ENCODE measurements at places on chromosomes 11 and 22.
A peak's percentile ranks its signal among the peaks of the same experiment; 100 is the strongest.

DNA sequence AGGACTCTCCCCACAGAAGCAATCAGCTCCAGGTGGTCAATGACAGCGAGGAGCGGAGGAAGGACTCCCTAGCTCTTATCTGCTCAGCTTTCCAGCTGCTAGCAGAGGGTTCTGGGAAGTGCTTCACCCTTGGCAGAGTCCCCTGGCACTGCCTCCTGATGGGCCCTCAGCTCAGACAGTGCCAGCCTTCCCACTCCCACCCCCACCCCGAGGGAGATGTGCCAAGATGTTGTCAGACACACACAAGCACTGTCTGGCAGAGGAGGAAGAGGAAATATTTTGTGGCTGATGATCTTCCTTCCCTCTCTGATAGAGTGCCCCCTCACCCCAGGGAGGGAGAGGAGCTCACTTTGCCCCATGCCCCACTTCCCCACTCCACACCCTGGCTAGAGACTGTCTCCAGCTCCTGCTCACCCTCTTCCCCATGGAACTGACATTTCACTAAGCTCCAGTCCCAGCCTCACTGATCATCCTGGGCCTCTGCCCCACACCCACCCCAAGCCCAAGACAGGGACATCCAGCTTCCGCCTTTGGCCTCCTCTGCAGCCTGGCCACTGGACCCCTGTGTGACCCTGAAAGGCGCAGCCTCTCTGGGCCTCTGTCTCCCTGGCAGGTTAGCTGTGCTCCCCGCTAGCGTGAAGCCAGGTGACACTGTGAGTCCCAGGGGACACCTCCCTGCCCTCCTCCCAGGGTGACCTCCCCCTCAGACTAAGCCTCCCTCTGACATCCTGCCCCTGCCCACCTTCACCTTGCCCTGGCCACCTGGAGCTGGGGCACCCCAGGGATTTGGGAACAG, 44.5 kb downstream of the SLCO2B1 start:
- no peak for DNase-seq

DNA sequence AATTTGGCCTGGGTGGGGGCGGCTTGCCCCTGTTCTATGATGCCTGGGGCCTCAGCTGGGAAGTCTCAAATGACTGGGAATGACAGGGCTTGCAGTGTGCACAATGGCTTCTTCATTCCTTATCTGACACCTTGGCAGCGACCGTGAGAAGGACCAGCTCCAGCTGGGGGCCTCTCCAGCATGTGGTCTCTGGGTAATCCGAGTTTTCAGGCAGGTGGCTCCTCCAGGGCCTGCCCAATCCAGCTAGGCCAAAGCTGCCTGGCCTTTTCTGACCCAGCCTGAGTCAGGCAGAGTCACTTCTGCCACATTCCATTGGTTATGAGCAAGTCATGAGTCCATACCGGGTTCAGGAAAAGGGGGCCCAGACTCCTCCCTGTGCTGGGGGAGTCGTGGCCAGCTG, 646.0 kb downstream of the OPCML start:
- DNase-seq = no peak

- DNase-seq = no peak
Measured at GRCh38 chr11:126039485-126040271, 23.0 kb downstream of the CDON start.

GRCh38 chr11:9831122-9831521, 167.2 kb downstream of the SWAP70 start:
- no peak for DNase-seq

DNA sequence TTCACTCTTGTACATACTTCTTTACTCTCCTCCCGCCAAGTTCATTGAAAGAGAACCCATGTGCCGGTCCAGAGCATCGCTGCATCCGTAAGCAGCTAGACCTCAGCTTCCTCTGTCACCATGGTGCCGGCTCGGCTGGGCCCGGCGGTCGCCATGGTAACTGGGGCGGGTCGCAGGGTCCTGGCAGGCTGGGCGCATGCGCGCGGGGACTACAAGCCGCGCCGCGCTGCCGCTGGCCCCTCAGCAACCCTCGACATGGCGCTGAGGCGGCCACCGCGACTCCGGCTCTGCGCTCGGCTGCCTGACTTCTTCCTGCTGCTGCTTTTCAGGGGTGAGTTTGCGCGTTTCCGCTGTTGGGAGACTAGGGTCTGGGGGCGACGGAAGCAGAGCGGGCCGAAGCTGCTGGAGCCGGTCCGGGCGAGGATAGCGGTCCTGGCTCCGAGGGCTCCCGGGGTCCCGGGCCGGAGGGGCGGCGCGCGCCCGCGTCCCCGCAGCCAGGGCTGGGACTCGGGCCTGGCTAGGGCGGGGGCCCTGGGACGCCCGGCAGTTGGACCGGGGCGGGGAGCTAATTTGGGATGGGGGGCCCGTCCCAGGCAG, at the start of gene JAM3:
JAM3 (plus strand) TSS at position 244 of the 597 bp plus-strand sequence; CDS start at position 256, 12 bp downstream.
- peak; percentile 61 for DNase-seq

GRCh38 chr22:49880281-49880680, 26.6 kb downstream of the ZBED4 start:
- DNase-seq = no peak

GRCh38 chr11:14185461-14185860, 173.5 kb downstream of the RRAS2 start:
- no peak for DNase-seq

GRCh38 chr11:47616726-47617416, 22.7 kb upstream of the C1QTNF4 start:
- DNase-seq = peak; percentile 42

GRCh38 chr11:118212781-118213191, 12.0 kb downstream of the JAML start:
- no peak for DNase-seq

DNA sequence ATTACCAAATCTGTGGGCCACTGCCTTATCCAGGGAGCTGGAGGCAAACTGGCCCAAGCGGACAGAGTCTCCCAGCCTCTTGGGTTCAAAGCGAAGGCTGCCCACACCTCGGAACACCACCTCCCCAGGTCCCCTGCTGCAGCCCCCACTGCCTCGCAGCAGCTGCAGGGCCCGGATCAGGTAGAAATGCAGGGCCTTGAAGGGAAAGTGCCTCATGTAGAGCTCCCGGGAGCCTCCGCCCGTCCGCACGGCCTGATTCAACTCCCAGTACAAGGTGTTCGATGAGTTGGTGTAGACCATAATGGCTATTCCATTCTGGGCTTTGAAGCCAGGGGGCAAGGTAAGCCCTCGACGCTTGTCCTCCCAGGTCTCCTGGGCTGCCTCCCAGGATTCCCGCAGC, 2.0 kb downstream of the ART5 start:
- no peak for DNase-seq

- no peak for DNase-seq
Measured at GRCh38 chr11:43984519-43985385, 42.3 kb downstream of the C11orf96 start.

GRCh38 chr11:10004526-10005113, 289.4 kb downstream of the SBF2 start:
- no peak for DNase-seq

GRCh38 chr11:63768237-63769041, at the start of gene ZFTA:
TSS of gene ZFTA (minus strand) at chr11:63768775. CDS start at chr11:63768622, 153 bp downstream.
- no peak for DNase-seq

GRCh38 chr11:93082900-93083299, 113.4 kb downstream of the MTNR1B start:
- no peak for DNase-seq

DNA sequence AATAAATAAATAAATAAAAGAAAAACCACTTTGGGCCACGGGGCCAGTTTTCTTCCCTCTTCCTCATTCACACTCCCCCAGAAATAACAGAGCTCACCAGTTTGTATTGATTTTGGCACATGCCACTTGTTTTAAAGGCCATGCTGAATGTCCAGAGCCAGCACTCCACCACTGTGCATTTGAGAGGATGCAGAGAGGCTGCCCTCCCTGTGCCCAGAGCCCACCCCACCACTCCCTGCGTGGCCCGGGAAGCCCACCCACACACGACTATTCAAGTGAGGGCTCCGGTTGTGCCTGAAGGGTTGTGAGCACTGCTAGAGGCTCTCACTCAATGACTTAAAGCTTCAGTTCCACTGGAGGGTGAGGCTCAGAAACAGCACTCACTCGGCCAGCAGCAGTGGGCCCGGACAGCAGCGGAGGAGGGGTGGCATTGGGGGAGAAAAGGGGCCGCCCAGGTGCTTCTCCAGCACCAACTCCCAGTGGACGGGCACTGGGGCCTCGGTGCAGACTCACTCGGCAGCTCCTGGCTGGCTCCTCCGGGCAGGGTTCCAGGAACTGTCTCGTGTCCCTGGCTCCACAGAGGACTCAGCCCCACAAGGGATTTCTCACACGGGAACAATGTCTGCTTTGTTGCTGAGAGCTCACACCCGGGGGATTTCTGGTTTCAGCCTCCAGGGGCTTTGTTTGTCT, 112.7 kb downstream of the SHANK2 start:
- DNase-seq = no peak

DNA sequence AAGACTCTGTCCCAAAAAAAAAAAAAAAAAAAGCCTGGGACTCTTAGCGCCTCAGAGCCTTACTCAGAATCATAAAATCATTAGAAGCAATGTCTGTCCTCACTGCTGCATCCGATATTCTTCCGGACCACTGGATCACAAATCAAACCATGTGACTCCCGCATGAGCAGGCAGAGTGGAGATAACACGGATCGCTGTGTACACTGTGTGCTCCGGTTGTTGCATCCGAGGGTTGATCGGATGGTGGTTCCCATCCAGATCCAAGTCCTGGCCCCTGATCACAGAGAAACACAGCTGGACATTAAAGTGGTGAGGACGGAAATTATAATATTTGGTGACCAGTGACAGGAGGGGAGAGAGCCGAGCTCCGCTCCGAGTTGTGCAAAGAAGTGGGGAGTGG, 9.7 kb upstream of the TXNRD2 start:
- no peak for DNase-seq

DNA sequence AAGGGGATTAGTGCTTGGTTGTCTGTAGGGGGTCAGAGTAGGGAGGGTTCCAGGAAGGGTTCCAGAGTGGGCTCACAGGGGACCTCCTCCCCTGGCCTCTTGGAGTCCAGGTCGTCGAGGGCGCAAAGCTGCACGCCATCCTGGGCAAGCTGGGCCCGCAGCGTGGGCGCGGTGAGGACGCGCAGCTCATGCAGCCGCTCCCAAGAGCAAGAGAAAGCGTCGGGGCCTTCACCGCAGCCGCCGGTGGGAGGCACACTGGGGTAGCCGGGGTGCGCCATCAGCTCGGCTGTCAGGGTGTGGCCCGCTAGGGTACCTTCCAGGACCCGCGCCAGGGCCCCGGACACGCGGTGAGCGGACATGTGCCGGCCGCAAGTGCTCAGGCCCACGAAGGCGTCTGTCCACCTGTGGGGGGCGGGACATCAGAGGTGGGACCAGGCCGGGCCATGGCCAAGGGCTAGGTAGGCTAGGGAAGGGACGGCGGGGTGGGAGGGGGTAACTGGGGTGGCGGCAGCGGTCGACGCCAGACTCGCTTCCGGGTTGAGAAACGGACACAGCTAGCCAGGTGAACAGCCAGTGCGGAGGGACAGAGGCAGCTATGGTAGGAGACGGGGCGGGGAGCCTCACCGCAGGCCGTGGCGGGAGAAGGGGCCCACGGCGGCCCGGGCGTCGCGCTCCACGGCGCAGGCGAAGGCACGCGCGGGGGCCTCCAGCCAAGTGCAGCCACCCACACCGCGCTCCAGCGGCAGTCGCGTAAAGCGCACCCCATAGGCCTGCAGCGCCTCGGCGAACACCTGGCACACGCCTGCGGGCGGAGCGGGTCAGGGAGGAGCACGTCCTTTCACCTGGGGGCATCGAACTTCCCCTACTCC, 1.2 kb downstream of the YDJC start:
- DNase-seq = no peak

GRCh38 chr11:14253421-14253820, 105.6 kb downstream of the RRAS2 start:
- no peak for DNase-seq

DNA sequence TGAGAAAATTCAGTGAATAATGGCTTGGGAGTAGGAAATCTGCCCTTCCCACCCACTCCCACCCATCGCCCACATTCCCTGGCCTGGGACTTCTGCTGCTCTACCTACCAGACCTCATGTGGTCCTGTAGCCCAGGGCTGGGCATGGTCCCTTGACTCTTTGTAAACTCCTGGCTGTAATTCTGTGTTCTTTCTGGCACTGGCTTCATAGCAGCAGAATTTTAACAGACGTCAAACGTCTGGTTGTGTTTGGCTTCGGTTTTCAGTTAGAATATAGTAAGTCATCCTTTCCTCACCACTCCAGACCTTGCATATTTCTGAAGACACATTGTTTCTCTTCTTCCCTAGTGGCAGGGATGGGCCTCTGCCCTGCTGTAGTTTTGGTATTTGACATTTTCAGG, 210.6 kb downstream of the CSNK2A3 start:
- no peak for DNase-seq

DNA sequence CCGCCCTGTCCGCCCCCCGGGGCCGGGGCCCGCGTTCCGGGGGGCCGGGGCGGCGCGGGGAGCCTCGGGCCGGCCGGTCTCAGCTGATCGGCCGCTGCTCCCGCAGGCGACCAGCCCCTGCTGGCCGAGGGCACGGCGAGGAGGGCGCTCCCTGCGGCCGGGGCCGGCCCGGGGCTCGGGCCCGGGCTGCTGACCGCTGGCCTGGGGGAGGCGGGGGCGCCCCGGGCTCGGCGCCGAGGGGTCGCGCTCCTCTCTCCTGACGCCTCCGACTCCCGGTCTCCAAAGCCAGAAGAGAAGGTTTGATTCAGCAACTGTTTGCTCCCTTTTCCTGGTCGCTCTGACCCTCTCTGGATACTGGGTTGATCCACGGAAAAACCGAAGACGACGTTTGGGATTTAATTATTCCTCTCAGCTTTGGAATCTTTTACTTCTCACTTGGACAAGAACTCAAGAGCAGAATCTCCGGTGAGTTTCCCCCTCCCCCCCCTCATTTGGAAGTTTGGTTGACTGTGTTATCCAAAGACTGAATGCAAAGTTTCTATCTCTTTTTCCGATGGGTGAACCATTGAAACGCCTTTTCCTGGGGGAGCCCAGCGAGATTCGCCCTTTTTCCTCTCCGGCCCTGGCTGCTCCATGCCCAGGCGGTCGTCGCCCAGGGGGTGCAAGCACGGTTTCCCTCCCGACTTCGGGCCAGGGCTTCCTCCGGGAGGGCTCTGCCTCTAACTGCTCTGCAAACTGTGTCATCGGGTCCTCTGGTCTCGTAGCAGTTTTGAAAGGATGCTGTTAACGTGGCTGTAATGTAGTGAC, 725 bp downstream of the KDM2A start:
- no peak for DNase-seq

DNA sequence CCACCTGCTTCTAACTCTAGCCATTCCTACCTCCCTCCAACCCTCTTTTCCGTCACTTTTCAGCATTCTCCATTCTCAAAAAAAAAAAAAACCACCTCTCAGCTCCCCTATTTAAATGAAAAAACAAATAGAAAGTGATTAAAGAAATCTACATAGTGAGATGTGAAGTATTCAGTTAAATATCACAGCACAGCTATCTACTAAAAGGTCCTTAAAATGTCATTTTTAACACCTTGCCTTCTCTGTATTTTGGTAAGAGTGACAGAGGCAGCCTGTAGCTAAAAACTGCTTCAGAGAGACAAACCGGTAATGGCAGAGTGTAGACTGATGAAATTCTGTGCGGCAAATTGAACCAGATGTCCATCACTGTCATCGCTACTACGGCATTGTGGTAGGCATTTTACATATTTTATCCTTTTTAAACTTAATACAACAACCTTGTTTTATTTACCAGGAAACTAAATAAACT, 346 bp upstream of the ALG9 start:
- no peak for DNase-seq

GRCh38 chr11:64025205-64025604, 10.5 kb upstream of the FLRT1 start:
- no peak for DNase-seq

- peak; percentile 49 for DNase-seq
Measured at GRCh38 chr11:34050581-34051348, 766 bp upstream of the CAPRIN1 start.

- no peak for DNase-seq
Measured at GRCh38 chr11:103541186-103541795, 432.1 kb downstream of the DYNC2H1 start.
